Panc1 (cell line): ENCODE measurements at places on chromosomes 16 and 17.

DNA sequence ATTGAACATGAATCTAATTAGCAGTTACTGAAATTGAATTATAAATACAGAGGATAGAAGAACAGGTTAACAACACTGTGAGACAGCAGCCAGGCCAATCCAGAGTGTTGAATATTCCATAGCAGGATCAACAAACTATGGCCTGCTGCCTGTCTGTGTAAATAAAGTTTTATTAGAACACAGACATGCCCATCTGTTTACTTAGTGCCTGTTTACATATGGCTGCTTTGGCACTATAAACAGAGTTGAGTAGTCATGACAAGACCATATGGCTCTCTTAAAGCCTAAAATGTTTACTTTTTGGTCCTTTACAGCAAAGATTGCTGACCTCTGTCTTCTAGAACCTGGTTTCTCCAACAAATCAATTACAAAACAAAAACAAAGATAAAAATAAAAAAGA lies 115.4 kb upstream of the CDC42EP4 start:
- no peak for DNase-seq

- DNase-seq, result no peak
These were observed 56.4 kb downstream of the TBC1D16 start for GRCh38 chr17:79979221-79979741.

- no peak for DNase-seq
These were observed 19.2 kb downstream of the STRADA start for GRCh38 chr17:63722403-63722802.

- DNase-seq, result no peak
These were observed at the start of gene IGF2BP1 for GRCh38 chr17:48997103-48997826. IGF2BP1 (plus strand) TSS chr17:48997385; CDS start chr17:48997746, 361 bp downstream.

GRCh38 chr17:77311371-77311981 lies 170.7 kb downstream of the SEC14L1 start:
- DNase-seq, result no peak

DNA sequence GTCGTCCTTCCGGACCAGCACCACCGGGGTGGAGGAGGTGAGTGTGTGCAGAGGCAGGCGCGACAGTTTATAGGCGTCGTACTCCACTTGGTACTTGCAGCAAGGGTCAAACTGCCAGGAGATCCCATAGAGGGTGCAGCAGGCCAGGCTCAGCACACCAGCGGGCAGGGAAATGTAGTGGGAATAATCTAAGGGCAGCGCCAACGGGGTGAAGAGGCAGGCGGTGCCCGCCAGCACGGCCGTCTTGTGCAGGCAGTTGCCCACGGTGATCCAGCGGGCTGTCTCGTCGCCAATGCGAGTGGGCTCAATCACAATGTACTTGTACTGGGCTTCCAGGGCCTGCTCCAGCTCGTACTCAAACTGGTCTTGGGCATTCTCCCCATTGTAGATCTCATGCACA lies 15.6 kb downstream of the TMEM11 start:
- no peak for DNase-seq

DNA sequence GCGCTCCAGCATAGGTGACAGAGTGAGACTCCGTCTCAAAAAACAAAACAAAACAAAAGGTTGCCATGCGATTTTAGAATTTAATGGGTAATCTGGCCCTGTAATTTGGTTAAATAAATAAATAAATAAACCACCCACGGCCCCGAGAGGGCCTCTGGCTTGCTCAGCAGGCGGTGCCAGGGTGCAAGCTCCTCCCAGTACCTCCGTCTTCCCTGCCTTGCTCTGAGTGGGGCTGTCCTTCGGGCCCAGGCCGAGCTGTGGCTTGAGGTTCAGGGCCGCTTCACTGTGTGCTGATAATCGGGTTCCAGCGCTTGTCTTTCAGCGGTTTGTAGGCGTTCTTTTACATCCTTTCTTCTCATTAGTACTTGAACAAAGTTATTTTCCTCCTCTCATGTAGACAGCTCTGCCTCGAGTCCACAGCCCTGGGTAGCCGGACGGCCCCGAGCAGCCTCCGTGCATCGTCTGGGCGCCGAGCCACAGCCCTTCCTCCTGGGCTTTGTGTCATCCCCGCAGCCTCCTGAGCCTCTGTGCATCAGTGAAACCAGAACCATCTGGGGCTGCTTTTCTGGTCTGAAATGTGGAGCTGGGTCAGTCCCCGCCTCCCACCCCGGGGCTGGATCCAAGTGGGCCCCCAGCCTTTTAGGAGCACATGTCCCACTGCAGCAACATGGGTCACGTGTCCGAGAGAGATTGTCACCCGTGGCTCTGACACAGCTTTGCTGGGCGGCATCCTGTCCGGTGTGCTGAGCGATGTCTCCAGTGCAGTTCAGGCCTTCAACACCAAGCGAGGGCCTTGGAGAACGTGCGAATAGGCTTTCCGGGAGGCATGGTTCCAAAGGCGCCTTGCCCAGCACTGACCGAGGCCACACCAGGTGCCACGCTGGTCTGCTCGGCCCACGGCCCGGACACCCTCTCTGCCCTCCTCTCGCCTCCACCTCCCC lies 157.4 kb upstream of the CHMP6 start:
- no peak for DNase-seq

DNA sequence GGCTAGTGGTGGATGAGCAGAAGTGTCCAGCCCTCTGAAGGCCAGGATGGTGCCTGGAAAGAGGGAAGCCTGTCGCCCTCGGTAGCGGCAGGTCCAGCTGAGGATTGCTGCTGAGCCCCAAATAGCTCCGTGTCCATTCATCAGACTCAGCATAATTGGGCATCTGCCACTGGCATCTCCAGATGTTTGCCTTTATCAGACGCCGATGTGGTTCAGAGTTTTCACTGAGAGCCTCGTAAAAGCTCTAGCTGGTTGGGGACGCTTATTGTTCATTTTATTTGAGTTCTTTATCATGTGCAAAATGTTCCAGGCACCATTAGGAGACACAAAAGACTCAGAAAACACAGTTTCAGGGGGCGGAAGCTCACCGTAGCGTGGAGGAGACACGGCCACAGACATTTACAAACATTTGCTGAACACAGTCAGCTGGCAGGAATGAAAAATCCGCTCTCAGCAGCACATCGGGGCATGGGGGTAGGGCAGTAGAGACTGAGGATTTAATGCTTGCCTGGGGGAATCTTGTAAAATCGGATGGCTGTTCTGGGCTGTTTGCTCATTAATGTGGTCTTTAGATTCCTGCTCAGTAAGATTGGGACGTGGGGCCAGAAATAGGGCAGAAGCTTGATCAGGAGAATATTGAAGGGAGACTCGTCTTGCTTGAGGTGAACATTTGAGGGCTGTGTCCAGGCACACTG lies 41.7 kb downstream of the SMPD3 start:
- DNase-seq, result no peak

DNA sequence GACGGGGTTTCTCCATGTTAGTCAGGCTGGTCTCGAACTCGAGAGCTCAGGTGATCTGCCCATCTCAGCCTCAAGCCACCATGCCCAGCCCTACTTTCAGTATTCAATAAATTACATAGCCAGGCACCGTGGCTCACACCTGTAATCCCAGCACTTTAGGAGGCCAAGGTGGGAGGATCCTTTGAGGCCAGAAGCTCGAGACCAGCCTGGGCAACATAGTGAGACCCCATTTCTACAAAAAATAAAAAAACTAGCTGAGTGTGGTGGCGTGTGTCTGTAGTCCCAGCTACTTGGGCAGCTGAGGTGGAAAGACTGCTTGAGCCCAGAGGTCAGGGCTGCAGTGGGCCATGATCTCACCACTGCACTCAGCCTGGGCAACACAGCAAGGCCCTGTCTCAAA lies 8.2 kb downstream of the MIEN1 start:
- no peak for DNase-seq

- DNase-seq, result no peak
These were observed 2.2 kb upstream of the MPG start for GRCh38 chr16:75580-76501.

DNA sequence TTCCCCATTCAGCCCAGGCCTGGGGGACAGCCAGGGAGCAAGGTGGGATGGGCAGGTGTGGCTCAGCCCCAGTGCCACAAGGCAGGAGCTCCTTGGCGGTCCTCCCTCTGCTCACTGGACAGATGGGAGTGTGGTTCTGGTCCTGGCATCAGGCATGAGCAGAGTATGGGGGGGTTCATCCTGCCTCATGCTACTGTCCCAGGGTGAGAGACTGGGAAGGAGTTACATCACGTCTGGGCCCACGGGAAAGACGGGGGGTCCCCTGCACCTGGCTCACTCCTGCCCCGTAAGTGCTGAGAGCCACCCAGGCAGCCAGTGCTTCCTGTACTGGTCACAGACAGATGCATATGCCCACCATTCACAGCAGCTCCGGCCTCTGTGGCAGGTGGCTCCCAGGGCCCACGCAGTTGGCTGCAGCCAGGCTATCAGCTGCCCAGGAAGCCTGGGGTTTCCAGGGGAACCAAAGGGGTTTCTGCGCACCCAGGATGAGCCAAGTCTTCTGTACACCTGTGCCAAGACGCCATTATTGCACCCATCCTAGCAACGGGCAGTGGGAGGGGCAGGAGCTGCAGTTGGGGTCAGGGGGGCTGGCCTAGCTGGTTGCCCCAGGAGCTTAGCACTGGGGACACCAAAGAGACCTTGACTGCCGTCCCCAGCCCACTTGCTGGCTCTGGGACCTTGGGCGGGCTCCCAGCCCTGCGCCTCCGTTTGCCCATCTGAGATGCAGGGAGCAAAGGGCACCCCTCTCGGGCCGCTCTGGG lies 1.9 kb downstream of the BAIAP3 start:
- no peak for DNase-seq
